Activated naive CD4-positive, alpha-beta T cell treated with Interleukin-2 at 50 U/mL for 16 hours (primary cell): ENCODE measurements at places on chromosomes 5 and 9.

DNA sequence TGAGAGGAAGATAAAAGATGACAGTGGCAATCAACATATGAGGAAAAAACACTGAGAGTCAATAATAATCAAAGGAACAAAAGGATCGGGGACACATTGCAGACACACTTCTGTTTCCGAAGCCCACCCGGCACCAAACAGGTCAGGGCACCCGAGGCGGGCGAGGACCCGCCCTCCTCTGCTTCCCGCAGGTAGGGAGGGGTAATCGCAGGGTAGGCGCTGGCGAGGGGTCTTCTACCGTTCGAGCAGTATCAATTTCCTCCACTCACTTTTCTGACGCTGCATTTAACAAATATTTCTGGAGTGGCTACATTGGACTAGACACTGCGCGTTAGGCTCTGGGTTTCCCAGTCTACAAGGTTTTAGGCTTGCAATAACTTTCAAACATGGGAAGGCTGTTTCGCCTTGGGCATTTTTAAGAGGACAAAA lies 1.3 kb downstream of the TXN start:
- no peak for DNase-seq

DNA sequence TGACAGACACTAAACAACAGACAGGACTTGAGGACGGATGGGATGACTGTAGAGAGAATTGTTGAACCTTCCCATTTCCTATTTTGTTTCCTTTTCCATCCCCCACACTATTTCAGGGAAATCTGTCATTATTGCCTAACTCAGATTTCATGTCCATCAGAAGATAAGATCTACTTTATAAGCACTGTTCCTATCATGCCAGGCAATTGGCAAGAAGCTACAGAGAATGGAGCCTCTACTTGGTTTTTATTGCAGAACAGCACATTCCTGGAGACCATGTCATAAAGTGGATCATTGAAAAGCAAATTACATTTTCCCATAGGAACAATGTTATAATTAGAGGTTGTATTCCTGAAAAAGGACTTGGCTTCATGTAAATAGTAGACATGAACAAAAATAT lies 173.7 kb upstream of the KIF2A start:
- no peak for DNase-seq

DNA sequence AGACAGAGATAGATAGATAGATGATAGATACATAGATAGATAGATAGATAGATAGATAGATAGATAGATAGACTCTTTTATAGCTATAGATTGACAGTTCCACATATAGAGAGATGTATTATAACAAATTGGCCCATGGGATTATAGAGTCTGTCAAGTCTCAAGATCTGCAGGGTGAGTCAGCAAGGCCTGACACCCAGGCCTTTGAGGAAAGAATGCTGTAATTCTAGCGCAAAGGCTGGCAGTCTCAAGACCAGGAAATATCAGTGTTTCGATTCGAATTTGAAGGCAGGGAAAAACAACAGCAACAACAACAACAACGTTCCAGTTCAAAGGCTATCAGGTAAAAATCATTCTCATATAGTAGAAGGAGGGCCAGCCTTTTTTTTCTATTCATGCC lies 339.2 kb upstream of the CDH9 start:
- no peak for DNase-seq

DNA sequence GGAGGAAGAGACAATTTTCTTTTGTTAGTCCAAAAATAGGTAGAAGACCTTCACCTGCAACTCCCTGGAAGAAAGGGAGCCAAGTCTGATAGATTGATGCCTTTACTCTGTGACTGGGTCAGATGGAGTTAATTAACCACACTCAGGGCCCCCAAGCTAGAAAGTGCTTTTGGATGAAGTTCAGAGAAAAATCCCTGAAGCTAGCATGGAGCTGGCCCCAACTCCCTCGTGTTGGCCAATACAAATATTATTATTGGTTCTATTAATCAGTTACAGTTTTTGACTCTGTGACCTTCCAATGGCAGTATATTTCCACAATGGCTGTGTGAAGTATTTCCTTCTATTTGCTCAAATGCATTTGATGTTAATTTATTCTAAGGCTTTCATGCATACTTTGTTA lies 1753.5 kb downstream of the EFNA5 start:
- DNase-seq: no peak

DNA sequence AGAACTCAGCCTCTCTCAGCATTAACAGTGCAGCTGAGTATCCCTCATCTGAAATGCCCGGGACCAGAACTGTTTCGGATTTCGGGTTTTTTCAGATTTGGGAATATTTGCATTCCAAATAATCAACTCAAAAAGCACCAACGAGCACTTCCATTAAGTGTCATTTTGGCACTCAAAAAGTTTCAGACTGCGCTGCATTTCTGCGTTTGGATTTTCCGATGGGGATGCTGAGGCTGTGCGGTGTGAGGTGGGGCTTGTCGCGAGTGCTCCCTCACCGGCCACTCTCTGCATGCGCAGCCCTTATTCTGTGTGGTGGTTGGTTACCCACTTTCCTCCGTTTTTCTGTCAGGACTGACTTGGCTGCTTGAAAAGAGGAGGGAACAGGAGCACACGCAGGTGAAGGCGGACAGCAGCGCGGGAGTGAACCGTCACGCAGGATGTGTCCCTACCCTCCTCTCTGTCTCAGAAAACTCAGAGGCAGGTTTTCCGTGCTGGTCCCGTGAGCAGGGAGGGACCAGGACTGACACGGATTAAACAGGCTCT lies 8.4 kb downstream of the UBAC1 start:
- no peak for DNase-seq
